T-helper 17 cell (primary cell): ENCODE measurements at places on chromosomes 1 and 21. TPM values are rescaled to one million over a fixed set of nuclear protein-coding genes. Genes with fewer than 3 reads are reported as not detected.

- no peak for DNase-seq
Measured at GRCh38 chr1:185441605-185442004, 124.6 kb upstream of the IVNS1ABP start.

DNA sequence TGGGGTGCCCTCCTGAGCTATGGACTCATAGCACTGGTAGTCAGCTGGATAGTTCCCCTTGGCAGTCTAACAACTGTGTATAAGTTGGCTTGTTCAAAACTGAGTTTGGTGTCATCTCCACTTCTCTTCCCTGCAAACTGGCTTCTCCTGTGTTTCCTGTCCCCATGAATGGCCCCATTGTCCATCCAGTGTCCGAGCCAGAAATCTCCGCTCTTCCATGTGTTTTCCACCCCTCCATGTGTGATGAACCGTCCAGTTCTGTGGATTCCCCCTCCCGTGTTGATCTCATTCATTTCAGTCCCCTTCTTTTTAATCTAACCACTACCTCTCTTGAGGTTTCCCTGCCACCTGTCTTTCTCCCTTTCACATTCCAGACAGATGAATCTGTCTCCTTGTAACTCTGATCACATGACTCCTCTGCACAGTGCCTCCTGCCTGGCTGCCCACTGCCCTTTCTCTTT, 195.7 kb downstream of the ROR1 start:
- DNase-seq = no peak

- no peak for DNase-seq
Measured at GRCh38 chr1:240190881-240191401, 99.3 kb downstream of the FMN2 start.

DNA sequence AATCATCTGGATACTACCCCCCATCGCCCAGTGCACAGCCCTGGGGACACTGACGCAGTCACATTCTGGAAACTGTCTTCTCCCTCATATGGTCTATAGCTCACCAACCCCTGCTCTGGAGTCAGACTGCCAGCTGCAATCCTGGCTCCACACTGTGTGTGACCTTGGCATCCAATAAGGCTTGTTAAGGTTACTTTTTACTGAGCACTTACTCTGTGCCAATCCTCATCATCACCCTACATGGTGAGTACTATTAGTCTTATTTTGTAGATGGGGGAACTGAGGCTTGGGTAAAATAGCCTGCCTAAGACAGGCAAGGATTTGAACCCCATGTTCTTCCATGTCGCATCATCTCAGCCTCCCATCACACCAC, 34.9 kb downstream of the AHDC1 start:
- DNase-seq = no peak

GRCh38 chr1:236543065-236543669, 19.4 kb downstream of the LGALS8 start:
- DNase-seq = no peak

DNA sequence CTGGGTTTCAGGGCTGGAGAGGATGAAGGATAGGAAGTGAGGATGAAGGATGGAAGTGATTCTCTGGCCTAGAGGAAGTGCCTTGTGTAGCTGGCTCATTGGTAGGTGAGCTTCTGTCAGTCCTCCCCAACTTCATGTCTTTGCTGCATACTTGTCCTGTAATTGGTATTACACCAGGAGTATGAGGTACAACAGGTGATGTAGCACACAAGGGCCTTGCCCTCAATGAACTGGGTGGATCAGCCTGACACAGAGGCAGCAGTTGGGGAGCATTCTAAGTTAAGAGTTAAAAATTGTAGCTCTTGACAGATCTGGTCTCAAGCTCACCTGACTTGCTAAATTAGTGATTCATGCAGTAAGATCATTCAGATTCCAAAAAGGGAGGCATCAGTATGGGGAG, 37.9 kb upstream of the CACNA1E start:
- no peak for DNase-seq

DNA sequence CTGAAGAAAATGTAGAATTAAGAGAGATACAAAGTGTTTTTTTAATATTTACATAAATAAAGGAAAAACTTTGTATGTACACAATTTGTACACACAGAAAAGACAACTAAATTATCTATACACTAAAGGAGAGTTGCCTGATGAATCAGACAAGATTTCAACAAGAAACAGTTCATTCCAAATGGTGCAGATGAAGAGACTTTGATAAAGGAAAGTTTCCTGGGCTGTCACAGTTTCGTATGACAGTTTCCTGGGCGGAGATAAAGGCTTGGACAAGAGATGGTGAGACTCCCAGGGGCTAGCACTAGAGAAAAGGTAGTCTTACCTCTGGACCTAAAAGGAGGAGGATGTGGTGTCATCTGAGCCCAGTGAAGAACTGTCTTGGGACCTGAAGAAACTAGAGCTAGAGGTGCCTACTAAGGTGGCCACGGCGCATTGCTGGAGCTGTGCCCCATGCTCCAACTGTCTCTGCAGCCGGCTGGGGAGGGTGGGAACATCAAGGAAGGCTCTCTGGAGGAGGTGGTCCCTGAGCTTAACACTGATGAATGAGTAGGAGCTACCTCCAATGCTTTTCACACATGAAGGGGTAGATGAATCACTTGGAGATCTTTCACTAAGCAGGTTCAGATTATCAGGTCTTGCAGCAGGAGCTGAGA, 32.2 kb downstream of the ETS2 start:
- no peak for DNase-seq

DNA sequence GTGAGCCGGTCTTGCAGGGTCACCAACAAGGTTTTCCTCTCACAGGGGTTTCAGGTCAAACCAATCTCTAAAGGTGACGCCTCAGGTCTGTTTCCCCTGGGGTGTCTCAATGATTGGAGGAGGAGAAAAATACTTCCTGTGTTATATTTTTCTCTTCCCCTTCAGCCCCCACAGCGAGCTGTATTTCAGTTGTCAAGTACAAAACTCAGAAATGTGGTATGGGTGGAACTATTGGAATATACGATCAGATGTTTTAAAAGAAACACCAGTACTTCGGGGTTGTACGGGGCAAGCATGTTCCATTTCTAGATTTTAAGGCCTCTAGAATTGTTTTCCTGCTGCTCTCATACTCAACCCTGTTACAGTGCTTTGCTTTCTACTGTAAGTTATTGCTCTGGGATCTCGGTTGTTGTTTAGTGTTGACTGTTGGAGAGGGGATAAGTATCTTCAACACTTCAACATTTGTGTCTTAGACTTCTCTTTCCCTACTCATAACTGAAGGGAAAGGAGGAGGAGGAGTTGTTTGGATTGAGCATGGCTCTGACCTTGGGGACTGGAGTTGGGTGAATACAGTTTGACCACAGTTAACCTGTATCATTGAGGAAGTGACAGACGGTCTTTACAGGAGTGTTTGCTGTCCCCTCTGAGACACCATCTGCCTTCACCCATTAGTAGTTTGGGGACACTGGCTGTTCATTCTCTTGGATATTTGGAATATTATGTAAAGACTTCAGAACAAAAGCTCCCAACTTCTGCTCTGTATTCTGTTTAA, 2.0 kb downstream of the MAPKAPK2 start:
- no peak for DNase-seq

- no peak for DNase-seq
Measured at GRCh38 chr21:17352996-17353655, 159.7 kb upstream of the CXADR start.

DNA sequence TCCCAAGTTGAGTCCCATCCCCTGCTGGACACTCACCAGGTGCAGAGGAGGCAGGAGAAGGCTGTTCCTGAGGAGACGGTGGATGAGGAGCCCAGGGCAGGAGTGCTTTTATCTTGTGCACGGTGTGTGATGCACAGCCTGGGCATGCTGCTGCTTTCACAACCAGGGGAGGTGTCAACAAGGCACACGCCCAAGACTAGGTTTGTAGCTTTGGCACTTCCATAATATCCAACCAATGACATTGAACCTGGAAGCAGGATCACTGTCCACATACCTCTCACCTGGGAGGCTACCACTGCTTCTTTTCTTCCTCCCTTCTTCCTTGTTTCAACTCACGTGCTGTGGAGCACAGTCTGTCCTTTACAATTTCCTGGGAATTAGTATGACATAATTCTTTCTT, at the start of gene LCE3D:
Gene LCE3D (minus strand): TSS at position 84 of the 400 bp plus-strand sequence. CDS start 580 bp downstream, outside the sequence.
- DNase-seq = no peak

GRCh38 chr1:156389311-156389710, 20.3 kb downstream of the RHBG start:
- no peak for DNase-seq

The NUDT4B gene
- not detected for total RNA-seq

The FAM110D gene
- not detected for total RNA-seq

The KDF1 gene
- 0.62 TPM for total RNA-seq
